Colonic mucosa (tissue), 4 donors: ENCODE measurements at places on chromosomes 7 and 10.

- DNase-seq, result no peak
Observed at GRCh38 chr10:120990831-120991230, 139.7 kb downstream of the WDR11 start.

DNA sequence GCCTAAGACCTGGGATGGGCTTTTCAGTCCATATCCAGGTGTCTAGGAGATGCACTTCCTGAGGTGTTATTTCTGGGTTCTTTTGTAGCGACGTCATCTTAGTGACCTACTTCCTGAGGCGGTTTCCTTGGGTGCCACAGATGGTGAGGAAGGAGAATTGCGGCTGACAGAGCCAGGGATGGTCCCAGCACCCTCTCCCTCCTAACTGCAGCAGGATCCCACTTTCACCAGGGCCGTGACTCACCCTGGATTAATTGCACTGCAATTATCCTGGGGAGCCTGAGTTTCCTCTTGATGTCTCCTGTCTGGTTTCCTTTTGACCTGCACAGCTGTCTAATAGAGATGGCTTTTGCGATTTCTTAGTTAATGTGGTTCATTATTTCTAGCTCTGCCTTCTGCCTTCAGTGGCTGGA, 271.7 kb downstream of the TCF7L2 start:
- no peak for DNase-seq

DNA sequence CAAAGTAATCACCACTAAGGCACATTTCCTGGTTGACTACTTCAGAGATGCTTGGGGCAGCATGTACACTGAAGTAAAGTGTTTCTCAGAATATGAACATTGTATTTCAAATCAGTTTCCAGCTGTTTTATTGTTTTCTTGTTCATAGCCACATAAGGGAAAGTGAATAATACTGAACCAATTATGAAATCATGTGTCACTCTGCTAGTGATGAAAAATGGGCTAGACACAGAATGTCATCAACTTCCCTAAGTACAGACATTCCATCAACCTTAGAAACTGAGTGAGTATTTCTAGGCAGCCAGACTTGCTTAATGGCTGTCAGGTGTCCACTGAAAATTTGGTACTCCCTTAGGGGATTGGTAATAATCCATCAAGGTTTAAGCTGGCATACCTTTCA, 603.5 kb downstream of the ARL4A start:
- DNase-seq, result no peak

- no peak for DNase-seq
Observed at GRCh38 chr10:115163129-115163528, 70.0 kb downstream of the ATRNL1 start.

DNA sequence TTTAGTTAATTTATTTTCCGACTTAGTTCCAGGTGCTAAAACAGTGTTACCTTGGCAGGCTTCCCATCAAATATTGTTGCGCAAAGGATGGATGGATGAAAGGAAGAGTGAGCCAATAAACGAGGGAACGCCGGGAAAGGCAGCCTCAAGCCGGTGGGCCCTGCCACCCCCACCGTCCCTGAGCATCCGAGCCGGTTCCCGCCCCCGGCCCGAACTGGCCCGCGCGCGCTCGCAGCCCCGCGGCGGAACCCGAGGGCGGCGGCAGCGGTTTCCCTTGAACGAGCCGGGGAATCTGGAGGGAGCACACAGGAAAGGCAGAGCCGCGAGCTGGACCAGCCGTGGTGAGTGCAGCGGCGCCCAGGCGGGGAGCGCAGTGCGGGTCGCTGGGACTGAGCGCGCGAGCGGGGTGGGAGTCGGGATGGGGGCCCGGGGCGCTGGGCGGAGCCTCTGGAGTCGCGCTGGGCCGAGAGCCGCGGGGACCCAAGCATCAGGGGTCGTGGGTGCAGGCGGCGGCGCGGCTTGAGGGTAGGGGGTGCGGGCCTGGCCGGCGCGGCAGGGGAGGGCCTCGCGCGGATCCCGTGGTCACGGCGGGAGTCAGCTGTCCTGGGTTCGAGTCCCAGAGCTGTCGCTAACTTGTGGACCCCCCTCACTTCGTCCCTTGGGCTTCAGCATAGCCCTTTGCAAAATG, at the start of gene AGK:
Gene AGK (plus strand): TSS at position 317 of the 688 bp plus-strand sequence. CDS start 4,057 bp downstream, outside the sequence.
- DNase-seq, result peak; percentile 73

DNA sequence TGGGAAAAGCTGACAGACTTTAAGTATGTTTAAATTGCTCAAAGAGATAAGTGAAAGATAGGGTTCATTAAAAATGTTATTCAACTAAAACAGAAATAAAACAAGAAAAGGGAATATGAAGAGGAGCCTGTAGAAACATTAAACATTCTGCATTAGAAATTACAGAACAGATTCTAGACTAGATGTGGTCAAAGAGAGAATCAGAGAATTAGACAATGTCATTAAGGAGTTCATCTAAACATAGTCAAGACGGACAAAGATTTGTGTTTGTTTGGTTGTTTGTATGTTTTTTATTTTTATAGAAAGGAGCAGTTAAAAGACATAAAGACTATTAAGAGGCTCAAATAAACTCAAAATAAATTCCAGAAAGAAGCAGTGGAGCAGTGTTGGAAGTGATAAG, 80.0 kb downstream of the NKX6-2 start:
- DNase-seq, result no peak

DNA sequence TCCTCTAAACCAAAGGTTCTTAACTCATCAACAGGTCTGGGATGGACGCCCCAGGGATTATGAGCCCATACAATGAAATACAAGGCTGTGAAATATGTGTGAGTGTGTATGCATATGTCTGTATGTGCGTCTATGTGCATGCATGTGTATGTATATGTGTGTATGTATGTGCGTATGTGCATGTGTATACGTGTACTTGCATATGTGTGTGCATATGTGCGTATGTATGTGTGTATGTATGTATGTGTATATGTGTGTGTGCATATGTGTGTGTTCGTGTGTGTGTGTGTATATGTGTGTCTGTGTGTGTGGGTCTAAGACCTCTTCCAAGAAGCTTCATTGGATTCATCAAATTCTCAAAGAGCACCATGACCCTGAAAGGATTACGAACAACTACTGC, 112.3 kb downstream of the SFMBT2 start:
- no peak for DNase-seq

GRCh38 chr7:90833443-90833842, 237.3 kb downstream of the CDK14 start:
- DNase-seq, result no peak

DNA sequence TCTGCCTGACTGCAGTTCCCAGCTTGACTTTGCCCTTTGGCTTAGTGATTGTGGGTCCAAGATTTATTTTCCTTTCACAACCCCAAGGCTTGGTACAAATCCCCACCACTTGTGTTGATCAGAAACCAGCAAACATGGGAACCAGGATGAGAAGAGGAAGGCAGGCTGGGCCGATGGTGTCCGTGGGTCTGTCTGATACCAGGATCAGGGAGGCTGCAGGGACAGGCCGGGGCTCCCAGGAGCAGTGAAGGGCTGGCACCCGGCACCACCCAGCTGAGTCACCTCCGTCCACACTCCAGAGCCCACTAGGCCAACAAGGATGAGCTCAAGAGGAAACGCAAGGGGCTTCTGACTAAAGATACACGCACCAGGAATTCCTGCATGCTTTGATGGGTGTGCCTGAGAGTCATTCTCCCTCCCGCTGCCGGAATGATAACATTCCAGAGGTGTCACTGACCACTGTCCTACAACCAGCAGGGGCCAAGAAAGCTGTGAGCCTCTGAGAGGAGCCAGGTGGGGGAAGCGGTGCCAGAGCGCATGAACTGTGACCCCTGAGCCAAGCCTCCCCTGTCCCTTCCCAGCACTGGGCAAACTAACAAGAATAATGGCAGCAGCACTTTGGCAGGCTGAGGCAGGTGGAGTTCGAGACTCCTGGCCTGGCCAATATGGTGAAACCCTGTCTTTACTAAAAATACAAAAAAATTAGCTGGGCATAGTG, 29.2 kb upstream of the PROSER2 start:
- no peak for DNase-seq

DNA sequence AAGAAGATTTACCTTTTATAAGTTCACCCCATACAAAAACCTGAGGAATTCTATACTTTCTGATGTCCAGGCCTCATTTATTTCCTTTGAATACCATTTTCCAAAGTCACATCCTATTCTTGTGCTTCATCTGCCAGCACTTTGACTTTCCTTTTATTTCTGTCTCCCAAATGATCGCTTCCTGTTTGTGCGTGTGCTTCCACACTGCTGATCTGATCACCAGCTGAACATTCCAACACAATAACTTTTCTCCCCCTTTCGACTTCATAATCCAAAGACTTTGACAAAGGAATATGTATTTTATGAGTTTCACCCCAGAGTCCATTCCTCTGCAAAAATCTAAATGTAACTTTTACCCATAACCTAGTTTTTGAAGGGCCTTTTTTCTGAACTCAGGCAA, 3.1 kb downstream of the ELAPOR2 start:
- no peak for DNase-seq

DNA sequence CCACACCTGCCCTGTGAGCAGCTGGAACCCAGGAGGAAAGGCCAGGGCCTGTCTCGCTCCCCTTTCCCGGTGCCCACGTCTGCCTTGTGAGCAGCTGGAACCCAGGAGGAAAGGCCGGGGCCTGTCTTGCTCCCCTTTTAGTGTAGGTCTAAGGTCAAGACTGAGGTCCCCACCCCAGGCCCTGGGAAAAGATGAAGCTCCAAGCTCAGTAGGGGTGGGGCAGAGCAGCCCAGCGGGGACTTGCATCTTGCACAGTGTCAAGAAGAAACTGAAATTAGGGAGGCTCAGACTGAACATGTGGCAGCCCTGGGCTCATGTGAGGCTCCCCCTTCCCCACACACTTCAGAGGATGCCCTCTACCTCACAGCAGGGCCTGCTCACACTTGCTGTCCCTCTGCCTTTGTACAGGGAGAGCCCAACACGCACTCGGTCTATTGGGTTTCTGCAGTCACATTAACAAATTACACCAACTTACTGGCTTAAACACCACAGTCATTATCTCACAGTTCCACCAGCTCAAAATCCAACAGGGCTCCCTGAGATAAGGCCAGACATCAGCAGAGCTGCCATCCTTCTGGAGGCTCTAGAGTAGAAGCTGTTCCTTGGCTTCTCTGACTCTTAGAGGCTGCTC, 12.4 kb downstream of the POLL start:
- no peak for DNase-seq

DNA sequence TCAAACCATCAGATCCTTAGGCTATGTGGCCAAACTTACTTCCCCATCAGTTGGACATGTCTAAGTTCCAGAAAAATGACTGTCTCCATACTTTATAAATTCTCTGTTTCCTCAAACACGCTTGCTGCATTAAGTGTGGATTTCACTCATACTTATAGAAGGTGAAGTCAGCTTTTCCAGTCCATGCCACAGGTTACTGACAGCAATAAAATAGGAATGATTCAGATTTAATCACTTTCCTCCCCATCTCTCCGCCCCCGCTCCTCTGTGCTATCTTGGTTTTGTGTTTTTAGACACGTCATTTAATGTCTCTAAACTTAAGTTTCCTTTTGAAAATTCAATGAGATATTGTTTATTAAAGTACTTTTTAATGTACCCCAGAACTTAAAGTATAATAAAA, 1098.0 kb upstream of the C7orf33 start:
- DNase-seq, result no peak

DNA sequence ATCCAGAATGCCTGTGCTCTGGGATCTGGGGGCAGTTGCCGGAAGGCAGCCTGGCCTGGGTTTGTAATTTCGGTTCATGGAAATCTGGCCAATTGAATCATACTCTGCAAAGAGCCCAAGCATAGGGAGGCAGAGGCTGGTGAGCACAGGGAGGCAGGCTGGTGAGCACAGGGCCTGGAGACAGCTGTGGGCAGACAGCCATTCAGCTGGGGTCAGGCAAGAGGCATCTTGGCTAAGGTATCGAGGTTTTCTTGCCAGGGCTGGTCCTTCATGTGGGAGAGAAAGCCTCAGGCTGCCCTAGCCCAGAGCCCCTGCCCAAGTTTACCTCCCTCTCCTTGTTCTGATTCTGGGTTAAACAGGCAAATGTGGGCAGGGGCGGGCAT, 63.7 kb upstream of the BAIAP2L1 start:
- DNase-seq, result no peak

- no peak for DNase-seq
Observed at GRCh38 chr10:93337309-93337721, 144.8 kb downstream of the MYOF start.

- no peak for DNase-seq
Observed at GRCh38 chr7:90383422-90383821, 19.8 kb upstream of the CLDN12 start.

DNA sequence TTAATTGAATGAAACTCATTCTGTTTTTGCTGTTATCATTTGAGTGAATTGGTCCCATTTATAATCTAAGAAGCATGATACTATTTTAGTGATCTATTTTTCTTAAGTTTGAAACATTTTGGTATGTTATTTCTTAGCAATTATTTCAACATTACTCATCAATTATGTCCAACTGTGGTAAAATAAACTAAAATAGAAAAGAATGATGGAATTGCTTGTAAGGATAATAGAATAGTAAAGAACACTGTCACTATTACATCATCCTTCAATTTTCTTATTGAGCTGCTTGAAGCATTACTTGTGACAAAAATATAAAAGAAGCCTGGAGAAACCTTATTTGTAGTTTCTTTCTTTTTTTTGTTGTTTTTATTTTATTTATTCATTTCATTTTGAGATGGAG, 42.4 kb downstream of the ZNF487 start:
- no peak for DNase-seq

GRCh38 chr7:95104739-95105138, 197.3 kb downstream of the PPP1R9A start:
- no peak for DNase-seq

GRCh38 chr7:105209870-105210269, 178.9 kb downstream of the SRPK2 start:
- no peak for DNase-seq

- DNase-seq, result peak; percentile 79
Observed at GRCh38 chr10:102645388-102645740, 1.1 kb downstream of the TRIM8 start.

DNA sequence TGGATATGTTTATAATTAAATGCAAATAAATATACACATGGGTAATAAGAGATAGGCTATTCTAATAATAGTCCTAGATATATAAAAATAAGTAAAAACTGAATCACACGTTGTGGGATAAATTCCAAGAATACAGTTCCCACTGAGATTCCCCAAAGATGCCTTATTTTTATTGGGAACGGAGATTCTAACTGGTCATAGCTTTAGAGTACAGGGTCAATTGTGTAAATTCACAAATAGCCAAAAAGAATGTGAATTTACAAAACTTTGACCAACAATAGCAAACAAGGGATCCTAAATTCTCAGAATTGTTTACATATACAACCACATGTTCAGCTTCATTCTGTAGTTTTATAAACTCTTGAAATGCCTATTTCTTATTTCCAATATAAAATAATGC, 65.0 kb downstream of the VSTM4 start:
- DNase-seq, result no peak
